ENCODE measurements at places on chromosomes 11 and 22. TPM values are rescaled to one million over a fixed set of nuclear protein-coding genes. Genes with fewer than 3 reads are reported as not detected.

DNA sequence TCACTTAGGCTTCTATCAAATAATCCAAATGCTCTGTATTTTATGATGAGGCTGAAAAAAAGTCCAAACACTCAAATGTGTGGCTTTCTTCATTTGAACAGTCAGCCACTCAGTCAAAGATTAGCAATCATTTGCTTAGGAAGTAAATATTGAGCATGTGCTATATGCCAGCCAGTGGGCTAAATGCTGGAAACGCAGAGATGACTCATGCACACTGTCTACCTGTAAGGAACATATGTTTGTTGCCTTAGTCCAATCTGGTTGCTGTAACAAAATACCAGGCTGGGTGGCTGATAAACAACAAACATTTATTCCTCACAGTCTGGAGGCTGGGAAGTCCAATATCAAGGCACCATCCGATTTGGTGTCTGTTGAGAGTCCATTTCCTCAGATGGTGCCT is 617.3 kb downstream of the NTM start:
- DNase-seq, result no peak

DNA sequence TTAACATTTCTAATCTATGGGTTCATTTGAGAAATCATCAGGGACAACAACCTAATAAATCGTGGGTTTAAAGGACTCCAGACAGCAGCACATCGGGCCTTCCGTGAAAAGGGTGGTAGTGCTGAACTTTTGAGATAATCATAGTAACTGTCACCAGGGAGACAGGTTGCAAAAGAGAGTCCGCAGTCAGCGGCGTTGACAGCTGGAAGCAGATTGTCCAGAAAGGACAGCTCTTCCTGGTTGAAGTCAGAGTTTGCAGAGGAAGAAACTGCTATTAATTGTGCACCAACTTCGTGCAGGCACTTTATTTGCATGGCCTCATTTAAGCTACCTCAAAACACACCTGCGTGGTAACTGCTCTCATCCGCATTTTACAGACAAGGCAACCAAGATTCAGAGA is 20.5 kb upstream of the ISX start:
- DNase-seq, result no peak

DNA sequence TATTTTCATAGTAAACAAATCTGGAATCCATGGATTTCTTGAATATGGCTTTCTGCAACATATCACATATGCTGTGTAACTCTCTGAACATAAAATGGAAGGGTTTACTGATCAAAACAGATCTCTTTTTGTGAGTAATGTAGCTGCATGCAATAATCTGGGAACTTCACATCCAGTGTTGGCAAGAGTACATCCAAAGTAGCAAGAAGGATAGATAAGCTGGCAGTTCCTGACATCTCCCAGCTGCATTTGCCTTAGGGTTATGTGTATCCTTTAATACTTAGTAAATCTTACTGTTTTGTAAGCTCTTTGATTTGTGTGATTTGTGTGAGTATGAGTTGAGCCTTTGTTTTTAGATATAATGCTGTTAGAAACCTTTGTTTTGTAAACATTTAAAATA is 280.4 kb upstream of the CNTN5 start:
- DNase-seq, result no peak

GRCh38 chr11:95219599-95219998 is 11.4 kb downstream of the SESN3 start:
- no peak for DNase-seq

DNA sequence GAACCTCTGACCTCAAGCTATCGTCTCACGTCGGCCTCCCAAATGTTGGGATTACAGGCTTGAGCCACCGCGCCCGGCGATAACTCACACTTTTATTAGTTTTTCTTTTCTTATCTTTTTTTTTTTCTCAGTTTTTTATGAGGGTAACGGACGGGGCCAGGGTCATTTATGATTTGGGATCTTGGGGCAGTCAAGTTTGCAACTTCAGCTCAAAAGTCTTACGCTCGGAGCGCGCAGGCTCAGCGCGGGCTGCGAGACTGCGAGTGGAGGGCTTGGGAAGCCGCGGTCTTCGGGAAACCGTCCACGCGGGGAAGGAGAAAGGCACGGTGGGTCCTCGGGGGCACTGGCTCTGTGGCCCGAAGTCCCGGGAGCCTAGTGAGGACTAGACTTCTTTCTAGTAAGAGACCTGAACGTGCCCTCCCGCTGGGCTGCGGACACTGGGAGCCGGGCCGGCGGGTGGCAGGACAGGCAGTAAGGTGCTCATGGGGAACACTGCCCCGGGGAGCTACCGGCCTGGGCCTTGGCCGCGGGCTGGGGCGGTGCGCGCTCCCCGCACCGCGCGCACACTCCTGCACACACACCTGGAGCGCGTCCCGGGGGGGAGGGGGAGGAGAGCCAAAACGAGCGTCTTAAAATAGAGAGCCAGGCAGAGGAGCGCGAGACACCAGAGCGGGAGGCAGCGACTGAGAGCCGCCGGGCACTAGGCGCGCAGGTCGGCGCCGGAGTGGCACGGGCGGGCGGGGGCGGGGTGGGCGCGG is 476 bp upstream of the BARX2 start:
- DNase-seq, result peak; percentile 8

- no peak for DNase-seq
Measured at GRCh38 chr11:69446108-69446507, 35.4 kb upstream of the LINC01488 start.

- DNase-seq, result no peak
Measured at GRCh38 chr11:70807195-70807543, 408.8 kb downstream of the CTTN start.

- no peak for DNase-seq
Measured at GRCh38 chr11:62823677-62824076, 8.2 kb downstream of the STX5 start.

GRCh38 chr11:112770033-112770432 is 191.2 kb upstream of the NCAM1 start:
- no peak for DNase-seq

GRCh38 chr11:35458846-35459245 is 39.5 kb upstream of the SLC1A2 start:
- DNase-seq, result no peak

HIRA gene
- 22.1 TPM for total RNA-seq

DNA sequence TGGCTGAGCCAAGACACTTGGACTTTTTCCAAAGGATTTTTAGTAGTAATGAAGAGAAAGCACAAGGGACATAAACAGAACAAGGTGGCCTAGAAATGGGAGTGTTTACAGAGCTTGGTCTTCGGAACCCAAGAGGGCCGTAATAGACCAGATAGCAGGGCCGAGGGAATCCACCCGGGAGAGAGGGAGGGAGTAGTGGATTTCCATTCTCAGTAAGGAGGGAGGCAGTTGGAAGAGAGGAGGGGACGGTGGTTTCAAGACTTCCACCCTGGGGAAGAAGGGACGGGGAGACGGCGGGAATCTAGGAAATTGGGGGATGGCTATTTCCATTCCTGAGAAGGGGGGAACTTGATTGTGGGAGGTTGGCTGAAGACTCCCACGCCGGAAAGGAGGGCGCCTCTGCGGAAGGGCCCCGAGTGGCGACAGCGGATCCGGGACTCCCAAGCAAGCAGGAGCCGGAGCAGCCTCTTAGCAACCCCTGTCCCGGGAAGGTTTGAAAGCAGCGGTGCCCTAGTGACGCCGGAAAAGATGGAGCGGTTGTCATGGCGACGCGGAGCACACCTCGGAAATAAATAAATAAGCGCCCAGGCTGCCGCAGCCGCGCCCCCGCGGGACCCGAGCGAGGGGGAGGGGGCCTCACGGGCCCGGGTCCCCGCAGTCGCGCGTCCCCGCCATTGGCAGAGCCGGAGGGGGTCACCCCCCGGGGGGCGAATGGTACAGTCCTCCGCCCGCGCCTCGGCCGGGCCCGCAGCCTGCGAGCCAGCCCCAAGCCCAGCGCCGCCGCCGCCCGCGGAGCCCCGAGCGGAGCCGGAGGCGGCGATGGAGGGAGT is 31.6 kb downstream of the EIF3F start:
- DNase-seq, result peak; percentile 28

GRCh38 chr22:24016156-24016555 is 5.1 kb downstream of the CABIN1 start:
- no peak for DNase-seq

RBFOX2 gene
- 64.2 TPM for total RNA-seq

DNA sequence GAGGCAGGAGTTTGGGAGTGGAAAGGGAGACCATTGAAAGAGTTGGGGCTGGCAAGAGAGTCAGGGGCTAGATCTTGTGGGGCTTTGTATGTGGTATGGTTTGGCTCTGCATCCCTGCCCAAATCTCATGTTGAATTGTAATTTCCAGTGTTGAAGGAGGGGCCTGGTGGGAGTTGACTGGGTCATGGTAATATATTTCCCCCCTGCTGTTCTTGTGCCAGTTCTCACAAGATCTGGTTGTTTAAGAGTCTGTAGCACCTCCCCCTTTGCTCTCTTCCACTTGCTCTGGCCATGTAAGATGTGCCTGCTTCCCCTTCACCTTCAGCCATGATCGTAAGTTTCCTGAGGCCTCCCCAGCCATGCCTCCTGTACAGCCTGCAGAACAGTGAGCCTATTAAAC is 10.1 kb upstream of the RAB3IL1 start:
- no peak for DNase-seq

DNA sequence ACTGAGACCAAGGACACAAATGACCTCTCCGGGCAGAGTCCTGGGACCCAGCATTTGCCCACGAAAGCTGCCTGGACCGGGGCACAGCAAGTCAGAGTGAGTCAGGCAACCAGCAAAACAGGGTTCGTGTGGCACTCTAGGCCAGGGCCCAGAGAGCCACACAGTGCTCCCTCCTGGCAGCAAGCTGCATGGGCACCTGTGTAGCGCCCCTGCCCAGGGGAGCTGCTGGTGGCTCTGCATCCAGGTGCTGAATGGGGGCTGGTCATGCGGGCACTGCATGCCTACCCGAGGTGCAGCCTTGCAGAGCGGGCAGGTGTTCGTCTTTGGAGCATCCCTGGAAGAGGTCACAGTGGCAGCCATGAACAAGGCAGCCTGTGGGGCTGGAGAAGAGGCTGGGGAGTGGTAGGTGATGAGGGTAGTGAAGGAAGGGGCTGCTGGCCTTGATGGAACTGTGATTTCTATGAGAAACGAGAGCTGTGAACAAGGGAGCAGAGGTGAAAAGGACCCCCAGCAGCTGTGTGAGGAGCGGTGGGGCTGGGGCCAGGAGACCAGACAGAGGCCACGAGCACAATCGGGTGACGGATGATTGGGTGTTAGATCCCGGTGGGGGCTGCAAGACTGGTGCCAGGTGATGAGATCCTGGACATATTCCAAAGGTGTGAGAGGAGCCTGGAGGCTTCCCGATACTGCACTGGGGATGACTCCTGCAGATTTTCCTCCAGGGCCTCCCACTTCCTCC is 63.3 kb downstream of the DGCR2 start:
- no peak for DNase-seq

FOLH1 gene
- not detected for total RNA-seq

DNA sequence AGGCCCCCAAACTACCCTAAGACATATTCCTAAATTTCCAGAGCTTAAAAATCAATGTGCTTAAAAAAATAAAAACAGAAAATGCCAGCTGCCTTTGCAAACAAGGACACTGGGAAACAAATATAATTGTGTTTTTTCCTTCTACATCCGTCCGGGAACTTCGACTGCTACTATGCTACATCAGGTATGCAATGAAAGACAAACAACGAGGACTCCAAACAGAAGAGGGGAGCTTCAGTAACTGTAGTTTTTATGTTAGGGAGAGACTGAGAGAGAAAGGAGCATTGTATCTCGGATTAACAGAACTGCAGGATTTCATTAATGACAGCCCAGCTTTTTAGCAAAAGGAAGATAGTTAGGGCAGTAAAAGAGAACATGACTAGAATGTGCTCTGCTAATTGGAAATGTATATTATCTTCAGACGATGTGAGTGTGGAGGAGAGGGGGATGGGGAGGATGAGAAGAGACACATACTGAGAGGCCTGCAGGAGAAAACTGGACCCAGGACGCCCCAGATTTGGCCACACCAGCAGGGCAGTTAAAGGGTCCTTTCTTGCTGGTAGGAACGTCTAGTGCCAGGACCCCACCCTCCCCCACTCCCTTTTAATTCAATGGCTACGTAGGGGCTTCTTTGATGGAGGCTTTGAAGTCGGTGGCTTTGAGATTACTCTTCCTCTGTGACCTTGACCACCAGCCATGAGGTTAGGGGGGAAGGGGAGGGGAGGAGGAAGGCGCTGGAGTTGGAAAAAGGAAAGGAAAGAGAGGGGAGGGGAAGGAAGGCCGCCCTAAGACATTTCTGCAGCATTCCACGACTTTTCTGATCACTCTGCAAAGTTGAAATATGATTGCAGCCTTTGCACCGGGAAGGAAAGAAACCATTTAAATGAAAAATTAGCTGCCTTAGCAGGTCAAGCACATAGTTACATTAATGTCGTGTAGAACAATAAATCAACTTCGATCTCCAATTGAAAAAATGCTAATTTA is 187.1 kb downstream of the BLID start:
- DNase-seq, result no peak

CACNA1I gene
- not detected for total RNA-seq

DNA sequence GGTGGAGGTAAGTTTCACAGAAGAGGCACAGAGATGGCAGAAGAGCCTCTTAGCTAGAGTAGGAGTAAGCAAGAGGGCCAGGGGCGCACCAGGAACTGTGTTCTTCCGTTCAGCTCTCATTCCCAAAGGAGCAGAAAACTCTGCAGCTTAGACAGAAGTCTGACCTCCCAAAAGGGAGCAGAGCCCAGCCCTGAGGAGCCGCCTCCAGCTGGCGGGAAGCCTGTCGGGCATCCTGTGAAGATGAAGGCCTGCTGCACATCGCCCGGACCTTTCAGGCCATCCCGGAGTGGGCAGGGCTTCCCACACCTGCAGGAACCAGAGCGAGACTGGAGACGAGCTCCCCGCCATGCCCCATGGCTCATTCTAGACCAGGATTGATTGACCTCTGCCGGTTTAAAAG is 1102.8 kb downstream of the BRD1 start:
- DNase-seq, result no peak

GRCh38 chr11:118380571-118380970 is 20.8 kb upstream of the ATP5MG start:
- DNase-seq, result no peak

KCNQ1OT1 gene
- total RNA-seq, result 0.25 TPM

DNA sequence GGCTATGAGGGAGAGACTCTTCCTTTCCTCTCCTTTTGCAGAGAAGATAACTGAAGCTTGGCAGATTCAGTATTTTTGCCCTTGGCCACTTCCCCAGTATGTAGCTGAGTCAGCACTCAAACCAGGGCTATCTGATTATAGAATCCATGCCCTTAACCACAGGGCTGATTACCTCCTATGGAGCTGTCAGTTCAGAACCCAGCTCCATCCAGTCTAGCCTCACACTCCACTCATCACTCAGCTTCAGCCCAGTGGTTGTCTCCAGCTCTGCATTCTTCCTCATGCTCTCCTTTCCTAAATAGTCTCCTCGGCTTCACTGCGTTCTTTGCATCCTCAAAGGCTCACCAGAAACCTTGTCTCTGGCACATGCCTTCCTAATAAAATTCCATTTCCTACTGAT is 151.6 kb upstream of the BLID start:
- DNase-seq, result peak; percentile 87

DNA sequence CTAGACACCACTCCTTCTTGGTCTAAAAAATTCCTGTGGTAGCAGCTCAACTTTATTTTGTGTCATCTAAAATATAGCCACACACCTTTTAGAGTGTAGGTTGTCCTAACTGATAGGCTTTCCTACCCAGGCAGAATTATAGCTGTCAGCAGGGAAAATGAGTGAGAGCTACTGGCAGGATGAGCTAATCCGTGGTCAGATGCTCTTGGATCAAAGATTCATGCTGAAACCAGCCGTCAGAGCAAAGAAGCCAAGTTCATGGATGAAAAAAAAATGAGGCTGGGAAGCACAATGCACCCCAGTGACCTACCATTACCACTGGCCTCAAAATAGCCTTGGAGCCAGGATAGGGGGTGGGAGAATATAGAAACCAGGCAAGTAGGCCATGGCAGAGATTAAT is 113.1 kb upstream of the BLID start:
- DNase-seq, result peak; percentile 69

All from MG63 (cell line).